ENCODE measurements at places on chromosomes 6 and 20.

DNA sequence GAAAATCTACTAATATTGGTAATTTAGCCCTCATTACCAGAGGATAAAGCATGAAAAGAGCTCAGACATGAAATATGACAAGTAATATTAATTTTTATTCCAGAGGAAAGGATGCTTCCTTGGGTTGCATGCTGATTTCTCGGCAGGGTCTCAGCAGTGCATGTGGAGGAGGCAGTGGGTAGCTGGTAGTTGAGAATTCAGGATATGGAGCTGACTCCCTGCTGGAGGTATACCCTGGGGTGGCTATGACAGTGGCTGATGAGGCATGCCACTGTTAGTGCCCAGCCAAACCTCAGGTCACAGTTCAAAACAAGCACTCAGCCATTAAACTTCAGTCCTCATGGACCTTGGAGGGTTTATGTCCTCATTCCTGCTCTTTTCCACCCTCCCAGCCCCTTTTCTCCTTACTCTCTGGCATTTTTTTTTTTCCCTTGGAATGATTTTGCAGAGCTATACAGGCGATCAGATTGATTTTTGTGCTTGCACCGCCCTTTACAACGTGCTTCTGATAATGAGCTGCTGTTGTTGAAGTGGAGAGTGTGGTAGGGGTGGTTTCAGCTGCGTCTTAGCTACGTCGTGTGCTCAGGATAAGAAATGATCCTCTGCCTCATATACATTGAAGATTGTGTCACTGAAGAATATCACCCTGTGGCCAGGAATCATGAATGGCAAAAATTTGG is 761.9 kb upstream of the MMS22L start:
- no peak for DNase-seq

DNA sequence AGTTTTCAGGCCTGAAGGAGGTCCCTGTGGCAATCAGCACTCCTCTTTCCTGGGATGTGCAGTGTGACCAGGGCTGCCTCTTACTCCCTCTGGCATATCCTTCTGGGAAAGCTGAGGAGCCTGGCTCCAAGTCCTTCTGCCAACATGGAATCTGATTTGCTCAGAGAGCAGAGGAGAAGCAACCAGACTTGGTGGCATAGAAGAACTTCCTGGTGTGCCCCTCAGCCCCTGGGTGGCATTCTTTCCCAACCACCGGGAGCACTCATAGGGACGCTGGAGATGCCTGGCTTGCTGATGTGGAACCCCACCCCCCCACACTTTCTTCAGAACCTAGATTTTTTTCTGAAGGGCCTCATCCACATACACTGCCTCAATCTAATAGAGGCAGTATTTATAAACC is 107.6 kb upstream of the TRAF3IP2 start:
- DNase-seq: no peak

GRCh38 chr6:28489366-28490204 is 26.0 kb downstream of the GPX6 start:
- DNase-seq: no peak

- DNase-seq: no peak
These were observed 4.2 kb upstream of the RNASET2 start for GRCh38 chr6:166960609-166960978.

DNA sequence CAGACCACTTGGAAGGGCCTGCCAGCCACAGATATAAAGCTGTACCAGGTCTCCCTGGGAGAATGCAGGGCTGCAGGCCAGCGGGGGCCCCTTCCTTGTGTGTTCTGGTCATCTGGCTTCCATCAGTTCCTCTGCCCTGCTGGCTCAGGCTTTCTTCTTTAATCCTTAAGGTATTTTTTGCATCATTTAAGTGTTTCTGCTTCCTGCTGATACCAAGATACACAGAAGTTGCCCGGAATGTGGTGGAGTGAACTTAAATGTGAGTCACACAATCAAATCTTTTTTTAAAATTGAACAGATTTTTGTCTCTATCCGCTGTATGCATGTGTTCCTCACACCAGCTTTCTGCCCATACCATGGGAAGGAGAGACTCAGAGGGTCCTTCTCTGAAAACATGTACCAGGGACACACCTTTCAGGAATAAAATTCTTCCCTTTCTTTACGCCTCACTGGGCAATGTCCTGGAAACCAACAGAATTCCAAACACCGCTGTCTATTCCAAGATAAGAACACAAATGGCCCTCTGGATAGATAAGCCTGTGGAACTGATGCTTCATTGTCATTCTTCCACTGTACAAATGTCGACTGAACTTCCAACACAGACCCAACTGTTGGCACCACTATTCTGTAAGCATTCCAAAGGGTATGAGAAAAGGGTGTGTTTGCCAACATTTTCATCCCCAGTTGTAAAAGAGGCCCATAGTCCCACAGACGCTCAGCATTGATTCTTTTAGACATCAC is 206.2 kb upstream of the MYLIP start:
- no peak for DNase-seq

- DNase-seq: no peak
These were observed 81.9 kb downstream of the ZMYND8 start for GRCh38 chr20:47274401-47275108.

DNA sequence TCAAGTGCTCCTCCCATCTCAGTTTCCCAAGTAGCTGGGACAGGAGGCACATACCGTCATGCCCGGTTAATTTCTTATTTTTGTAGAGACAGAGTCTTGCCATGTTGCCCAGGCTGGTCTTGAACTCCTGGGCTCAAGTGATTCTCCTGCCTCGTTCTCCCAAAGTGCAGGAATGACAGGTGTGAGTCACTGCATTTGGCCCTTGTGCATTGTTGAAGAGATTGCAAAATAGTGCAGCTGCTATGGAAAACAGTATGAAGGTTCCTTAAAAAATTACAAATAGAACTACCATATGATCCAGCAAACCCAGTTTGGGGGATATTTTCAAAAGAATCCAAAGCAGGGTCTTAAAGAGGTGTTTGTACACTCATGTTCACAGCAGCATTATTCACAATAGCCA is 69.1 kb downstream of the GJA10 start:
- no peak for DNase-seq

GRCh38 chr6:148700741-148701311 is 46.0 kb upstream of the UST start:
- no peak for DNase-seq

GRCh38 chr6:13917141-13917540 is 7.6 kb upstream of the RNF182 start:
- DNase-seq: no peak

- DNase-seq: no peak
These were observed 319.1 kb downstream of the CD83 start for GRCh38 chr6:14436592-14437132.

DNA sequence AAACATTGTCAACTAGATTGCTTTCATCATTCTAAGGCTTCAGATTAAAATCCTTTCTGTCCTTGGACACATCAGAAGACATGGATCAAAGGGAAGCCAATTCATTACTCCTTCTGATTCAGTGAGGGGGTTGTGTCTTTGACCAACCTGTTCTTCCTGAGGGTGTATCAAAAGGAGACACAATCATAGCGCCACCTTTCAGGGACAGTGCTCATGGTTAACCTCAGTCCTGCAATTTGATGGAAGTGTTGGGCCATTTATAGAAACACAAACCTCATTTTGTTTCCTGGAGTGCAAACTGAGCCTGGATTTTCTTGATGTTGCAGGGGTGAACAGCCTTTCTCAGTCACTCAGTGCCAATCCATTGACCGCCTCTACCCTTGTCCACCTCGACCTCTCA is 163.9 kb upstream of the SCGN start:
- no peak for DNase-seq

All from NCI-H1048 (cell line).